ENCODE measurements at places on chromosomes 12 and 14. TPM values are rescaled to one million over a fixed set of nuclear protein-coding genes. Genes with fewer than 3 reads are reported as not detected.

The SRRM4 gene
- total RNA-seq: not detected

The PTCSC3 gene
- total RNA-seq: 1.5 TPM

The INSM2 gene
- not detected for total RNA-seq

The LALBA gene
- not detected for total RNA-seq

The NTS gene
- 2.3 TPM for total RNA-seq

The GRIP1 gene
- total RNA-seq: 4.3 TPM

The KRT83 gene
- total RNA-seq: not detected

The STYK1 gene
- total RNA-seq: 0.53 TPM

All from lower lobe of right lung (tissue), 2 donors.